IMR-90 (cell line): ENCODE measurements at places on chromosomes 3 and 15. TPM values are rescaled to one million over a fixed set of nuclear protein-coding genes. Genes with fewer than 3 reads are reported as not detected.
A peak's percentile ranks its signal among the peaks of the same experiment; 100 is the strongest.

Gene ATP13A3
- 154 and 284 TPM in 2 replicates for total RNA-seq

DNA sequence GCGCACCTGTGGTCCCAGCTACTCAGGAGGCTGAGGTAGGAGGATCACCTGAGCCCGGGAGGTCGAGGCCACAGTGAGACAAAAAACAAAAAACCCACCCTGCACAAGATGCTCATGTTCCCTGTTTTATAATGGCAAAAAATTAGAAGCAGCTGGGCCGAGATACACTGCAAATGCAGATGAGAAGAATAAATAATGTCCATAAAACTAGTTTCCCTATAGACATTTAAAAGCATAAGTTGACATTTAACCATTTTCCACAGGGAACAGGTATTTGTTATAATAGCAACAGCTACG, 537 bp upstream of the SCAP start:
- H3K36me3 ChIP-seq = no peaks in the 10 kb centered on the region
- DNase-seq = no peak
- H3K27ac ChIP-seq = peak overlapping the region; percentile 83

- no peaks in the 10 kb centered on the region for H3K36me3 ChIP-seq
- no peak overlapping the region for H3K27ac ChIP-seq
- H3K4me3 ChIP-seq = no peak overlapping the region
- H3K4me1 ChIP-seq = peaks cover 6% of the 10 kb centered on the region; the same call in 1 of the 2 replicates
- DNase-seq = no peak
- no peaks in the 10 kb centered on the region for H3K27me3 ChIP-seq
These were observed 101.2 kb downstream of the VGLL4 start for GRCh38 chr3:11542551-11542950.

- DNase-seq = no peak
- no peak overlapping the region for H3K27ac ChIP-seq
- no peaks in the 10 kb centered on the region for H3K27me3 ChIP-seq
- H3K36me3 ChIP-seq = no peaks in the 10 kb centered on the region
- H3K4me1 ChIP-seq = peaks cover 11% of the 10 kb centered on the region
- no peak overlapping the region for H3K4me3 ChIP-seq
These were observed 53.3 kb downstream of the TIPARP start for GRCh38 chr3:156727519-156728205.

GRCh38 chr3:11541321-11542303, 102.1 kb downstream of the VGLL4 start:
- H3K4me1 ChIP-seq = peaks cover 6% of the 10 kb centered on the region; the same call in 1 of the 2 replicates
- H3K27me3 ChIP-seq = no peaks in the 10 kb centered on the region
- no peak overlapping the region for H3K4me3 ChIP-seq
- DNase-seq = no peak

GRCh38 chr3:171113716-171114115, 87.2 kb upstream of the SLC2A2 start:
- no peak for DNase-seq
- no peaks in the 10 kb centered on the region for H3K4me1 ChIP-seq
- no peaks in the 10 kb centered on the region for H3K27me3 ChIP-seq
- no peak overlapping the region for H3K4me3 ChIP-seq
- H3K36me3 ChIP-seq = peaks cover 3% of the 10 kb centered on the region; the same call in 1 of the 2 replicates
- H3K27ac ChIP-seq = no peak overlapping the region

DNA sequence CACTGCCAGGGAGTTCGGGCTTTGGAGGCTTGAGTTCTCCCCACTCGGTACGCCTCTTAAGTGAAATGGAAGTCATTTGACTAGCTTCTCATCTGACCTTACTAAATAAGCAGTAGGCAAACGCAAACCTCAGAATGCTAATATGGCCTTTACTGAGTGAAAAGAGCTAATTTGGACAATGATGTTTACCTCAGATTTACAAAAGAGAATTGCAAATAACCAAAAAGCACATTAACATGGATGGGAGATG, 1.6 kb upstream of the RNU6-1 start:
- H3K27ac ChIP-seq = no peak overlapping the region
- peaks cover 13% of the 10 kb centered on the region for H3K27me3 ChIP-seq
- peaks cover 15% of the 10 kb centered on the region; the same call in 1 of the 2 replicates for H3K4me1 ChIP-seq

DNA sequence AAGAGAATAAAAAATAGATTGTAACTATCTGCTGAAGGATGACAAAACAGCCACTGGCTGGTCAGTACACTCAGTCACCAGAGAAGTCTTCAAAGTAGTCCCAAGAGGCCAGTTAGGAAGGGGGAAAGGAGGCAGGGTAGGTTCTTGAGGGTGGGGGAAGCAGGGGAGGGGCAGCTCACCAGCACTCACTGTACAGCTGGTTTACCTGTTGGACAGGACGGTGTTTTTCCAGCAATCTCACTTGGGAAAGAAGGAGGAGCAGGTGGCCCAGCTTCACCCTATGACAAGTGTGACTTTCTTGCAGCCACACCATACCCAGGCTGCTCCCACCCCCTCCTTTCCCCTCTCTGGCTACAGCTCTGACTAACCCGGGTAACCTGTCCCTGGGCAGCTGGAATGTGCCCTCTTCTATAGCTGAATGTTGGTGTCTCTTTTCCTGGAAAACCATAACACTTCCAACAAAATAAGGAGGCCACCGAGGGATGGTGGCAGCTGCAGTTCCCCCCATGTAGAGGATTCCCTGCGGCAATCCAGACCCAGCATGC, 203.4 kb upstream of the NSMCE3 start:
- no peaks in the 10 kb centered on the region for H3K36me3 ChIP-seq
- H3K27ac ChIP-seq = no peak overlapping the region
- H3K4me3 ChIP-seq = no peak overlapping the region

GRCh38 chr3:46930166-46930944, 46.2 kb downstream of the CCDC12 start:
- H3K4me3 ChIP-seq = no peak overlapping the region
- DNase-seq = no peak

Gene LDHAL6B
- not detected in 2 replicates for total RNA-seq

DNA sequence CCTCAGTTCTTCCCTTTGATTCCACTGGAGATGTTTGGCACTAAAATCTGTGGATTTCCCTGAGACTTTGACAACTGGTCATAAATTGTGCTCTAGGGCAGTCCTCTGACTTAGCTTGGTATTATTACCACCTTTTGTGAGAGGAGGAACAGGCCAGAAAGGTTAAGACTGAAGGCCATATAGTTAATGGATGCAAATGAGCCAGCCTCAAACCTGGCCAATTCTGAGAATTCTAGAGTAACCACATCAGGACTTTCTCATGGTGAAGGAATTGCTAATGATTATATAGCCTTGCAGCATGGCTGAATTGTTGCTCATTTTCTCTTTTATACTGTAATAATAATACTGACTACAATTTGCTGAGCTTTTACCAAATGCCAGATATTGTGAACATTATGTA, 162.5 kb downstream of the CADPS start:
- no peaks in the 10 kb centered on the region for H3K27me3 ChIP-seq
- DNase-seq = no peak
- H3K4me1 ChIP-seq = no peaks in the 10 kb centered on the region
- no peak overlapping the region for H3K4me3 ChIP-seq
- H3K27ac ChIP-seq = no peak overlapping the region

Gene CFAP161
- not detected in 2 replicates for total RNA-seq

Gene CCDC80
- 387 and 406 TPM in 2 replicates for total RNA-seq

GRCh38 chr3:119011528-119011927, 23.1 kb downstream of the IGSF11 start:
- no peak for DNase-seq
- H3K27me3 ChIP-seq = peaks cover 2% of the 10 kb centered on the region; the same call in 1 of the 2 replicates
- no peak overlapping the region for H3K27ac ChIP-seq
- no peak overlapping the region for H3K4me3 ChIP-seq
- no peaks in the 10 kb centered on the region for H3K36me3 ChIP-seq
- H3K4me1 ChIP-seq = no peaks in the 10 kb centered on the region

DNA sequence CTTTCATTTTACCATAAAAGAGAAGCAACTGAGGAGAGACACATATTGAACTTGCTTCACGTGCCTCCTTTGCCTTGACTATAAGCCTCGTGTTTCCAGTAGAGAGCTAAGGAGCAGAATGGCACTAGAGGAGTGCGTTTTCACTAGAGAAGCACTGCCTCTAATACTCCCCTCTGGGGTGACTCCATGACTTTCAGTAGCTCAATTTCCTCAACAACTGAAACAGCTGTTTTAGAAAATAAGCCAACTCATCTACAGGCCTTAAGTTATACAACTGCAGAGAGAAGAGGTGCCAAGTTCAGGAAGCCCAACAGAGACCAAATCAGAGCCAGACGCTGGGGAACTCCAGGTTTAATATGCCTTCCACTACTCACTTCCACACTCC, 1.9 kb downstream of the UBP1 start:
- H3K36me3 ChIP-seq = no peaks in the 10 kb centered on the region
- peak overlapping the region; percentile 18; the same call in 1 of the 2 replicates for H3K27ac ChIP-seq
- H3K4me3 ChIP-seq = peak overlapping the region; percentile 73
- H3K27me3 ChIP-seq = no peaks in the 10 kb centered on the region
- peaks cover 5% of the 10 kb centered on the region for H3K4me1 ChIP-seq
- DNase-seq = peak; percentile 66

DNA sequence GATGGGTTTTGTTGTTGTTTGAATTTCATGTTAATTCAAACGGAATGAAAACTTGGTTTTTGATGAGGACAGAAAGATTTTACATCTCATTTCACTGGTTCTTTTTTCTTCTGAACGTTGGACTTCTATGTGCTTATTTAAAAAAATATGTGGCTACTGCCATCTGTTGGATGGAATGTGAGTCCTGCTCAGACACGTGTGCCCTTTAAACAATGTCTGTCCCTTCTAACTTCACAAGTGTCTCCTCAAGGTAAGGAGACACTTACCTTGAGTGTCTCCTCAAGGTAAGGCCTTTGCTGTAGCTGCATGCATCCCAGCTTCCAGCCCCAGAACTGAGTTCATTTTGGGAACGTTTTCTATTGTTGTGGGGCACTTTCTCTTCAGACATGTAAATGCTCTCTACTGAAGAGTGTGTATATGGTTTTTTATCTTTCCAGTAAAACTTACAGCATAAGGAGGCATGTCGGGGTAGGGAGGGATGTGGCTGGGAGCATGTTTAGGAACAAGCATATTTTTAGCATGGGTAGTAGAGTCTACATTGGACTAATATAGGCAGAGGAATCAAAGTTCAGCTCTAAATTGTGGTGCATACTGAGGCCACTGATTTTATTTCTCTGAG, 63.1 kb upstream of the UBE3A start:
- peak; percentile 41 for DNase-seq
- H3K4me3 ChIP-seq = no peak overlapping the region
- no peak overlapping the region for H3K27ac ChIP-seq

DNA sequence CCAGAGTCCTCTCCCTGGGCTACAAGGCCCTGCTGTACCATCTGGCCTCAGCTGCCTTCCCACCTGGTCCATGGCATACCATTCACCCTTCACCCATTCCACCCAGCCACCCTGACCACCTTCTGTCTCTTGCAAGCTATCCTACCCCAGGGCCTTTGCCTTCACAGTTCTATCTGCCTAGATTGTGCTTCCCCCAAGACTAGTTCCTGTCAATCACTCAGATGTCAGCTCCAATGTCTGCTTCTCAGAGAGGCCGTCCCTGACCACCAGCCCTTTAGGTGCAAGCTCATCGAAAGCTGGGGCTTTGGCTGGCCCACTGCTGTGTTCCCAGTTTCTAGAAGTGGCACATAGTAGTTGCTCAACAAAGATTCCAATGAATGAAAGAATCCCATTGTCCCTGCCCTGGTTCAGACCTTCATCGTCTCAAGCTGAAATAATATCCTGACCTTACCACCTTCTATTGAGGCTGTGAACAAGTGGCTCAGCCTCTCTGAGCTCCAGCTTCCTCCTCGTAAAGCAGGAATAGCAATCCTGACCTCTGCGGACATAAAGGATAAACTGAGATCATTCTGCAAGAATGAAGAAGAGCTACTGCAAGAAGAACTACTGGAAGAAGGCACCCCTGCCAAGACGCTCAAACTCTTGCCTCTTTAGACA, 15.8 kb downstream of the EFCAB12 start:
- no peak overlapping the region for H3K4me3 ChIP-seq
- peak overlapping the region; percentile 72 for H3K27ac ChIP-seq
- DNase-seq = peak; percentile 88
- no peaks in the 10 kb centered on the region for H3K36me3 ChIP-seq
- no peaks in the 10 kb centered on the region for H3K27me3 ChIP-seq
- peaks cover 28% of the 10 kb centered on the region for H3K4me1 ChIP-seq

DNA sequence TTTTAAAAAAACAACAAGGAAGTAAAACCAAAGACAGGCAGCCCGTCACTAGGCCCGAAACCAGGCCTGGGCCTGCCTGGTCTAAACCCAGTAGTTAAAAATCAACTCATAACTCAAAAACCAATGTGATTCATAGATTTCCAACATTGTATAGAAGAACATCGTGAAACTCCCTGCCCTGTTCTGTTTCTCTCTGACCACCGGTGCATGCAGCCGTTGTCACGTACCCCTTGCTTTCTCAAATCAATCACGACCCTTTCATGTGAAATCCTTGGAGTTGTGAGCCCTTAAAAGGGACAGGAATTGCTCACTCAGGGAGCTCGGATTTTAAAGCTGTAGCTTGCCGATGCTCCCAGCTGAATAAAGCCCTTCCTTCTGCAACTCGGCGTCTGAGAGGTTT, 89.5 kb downstream of the DCLK3 start:
- no peak for DNase-seq
- H3K36me3 ChIP-seq = no peaks in the 10 kb centered on the region
- no peak overlapping the region for H3K27ac ChIP-seq
- peaks cover 2% of the 10 kb centered on the region; the same call in 1 of the 2 replicates for H3K4me1 ChIP-seq

GRCh38 chr3:16352428-16352827, 87.4 kb downstream of the OXNAD1 start:
- peaks cover 8% of the 10 kb centered on the region for H3K4me1 ChIP-seq
- no peak overlapping the region for H3K4me3 ChIP-seq
- no peaks in the 10 kb centered on the region for H3K27me3 ChIP-seq
- H3K27ac ChIP-seq = no peak overlapping the region

Gene GOLGA8K
- not detected in 2 replicates for total RNA-seq

Gene HYKK
- total RNA-seq = 3.9 and 5.6 TPM in 2 replicates

DNA sequence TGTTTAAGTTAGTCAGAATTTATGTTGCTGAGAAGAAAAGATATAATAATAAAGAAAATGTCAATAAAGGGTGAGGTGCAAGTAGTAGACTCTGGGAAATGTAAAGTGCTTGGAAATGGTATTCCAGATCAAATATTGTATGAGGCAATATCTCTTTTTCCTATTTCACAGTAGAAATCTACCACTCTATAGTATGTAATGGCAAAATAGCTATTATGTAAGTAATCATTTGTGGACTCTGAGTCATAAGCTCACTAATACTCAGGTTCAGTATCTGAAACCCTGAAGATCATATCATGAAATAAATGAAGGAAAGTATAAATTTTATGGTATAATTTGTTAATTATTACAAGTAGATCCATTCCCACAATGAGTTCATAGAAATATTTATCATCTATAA, 322.1 kb downstream of the PYDC2 start:
- H3K27me3 ChIP-seq = no peaks in the 10 kb centered on the region
- no peaks in the 10 kb centered on the region for H3K36me3 ChIP-seq
- H3K27ac ChIP-seq = no peak overlapping the region
